ENCODE measurements at places on chromosomes 12 and 14. TPM values are rescaled to one million over a fixed set of nuclear protein-coding genes. Genes with fewer than 3 reads are reported as not detected.
A peak's percentile ranks its signal among the peaks of the same experiment; 100 is the strongest.

WSCD2 gene
- not detected for total RNA-seq

MYH6 gene
- not detected for total RNA-seq

SLCO1B3 gene
- total RNA-seq = 14.2 TPM

- no peaks in the 10 kb centered on the region for H3K36me3 ChIP-seq
- H3K4me3 ChIP-seq = no peak overlapping the region
- no peak overlapping the region for H3K27ac ChIP-seq
These were observed 1.9 kb upstream of the FOXN3 start for GRCh38 chr14:89418976-89419375.

DNA sequence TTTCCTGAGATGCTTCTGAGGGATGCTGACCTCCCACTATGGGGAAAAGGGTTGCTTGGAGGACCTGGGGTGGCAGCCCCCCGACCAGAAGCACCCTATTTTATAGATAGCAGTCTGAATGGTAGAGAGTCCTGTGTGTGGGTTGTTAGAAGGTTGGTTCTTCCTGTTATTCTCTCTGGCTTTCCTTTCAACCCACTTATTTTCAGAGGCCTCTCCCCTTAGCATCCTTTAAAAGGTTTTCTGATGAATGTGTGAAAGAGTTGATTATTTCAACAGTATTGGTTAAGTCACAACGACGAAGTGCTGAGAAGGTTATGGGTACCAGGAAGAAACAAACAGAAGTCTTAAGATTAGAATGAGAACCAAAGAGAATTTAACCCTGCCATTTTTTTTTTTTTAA lies 20.8 kb upstream of the MANSC4 start:
- H3K27me3 ChIP-seq = no peaks in the 10 kb centered on the region
- peaks cover 31% of the 10 kb centered on the region for H3K36me3 ChIP-seq
- H3K4me1 ChIP-seq = no peaks in the 10 kb centered on the region
- DNase-seq = no peak

GRCh38 chr14:87133073-87133801 lies 859.7 kb downstream of the GALC start:
- no peaks in the 10 kb centered on the region for H3K36me3 ChIP-seq
- no peak overlapping the region for H3K27ac ChIP-seq
- no peaks in the 10 kb centered on the region for H3K27me3 ChIP-seq
- peak; percentile 35 for DNase-seq

Measured in PC-3 (cell line).